ENCODE measurements at places on chromosomes 6 and 20.

- DNase-seq = no peak
Measured at GRCh38 chr6:79077715-79078074, 359 bp downstream of the PHIP start.

DNA sequence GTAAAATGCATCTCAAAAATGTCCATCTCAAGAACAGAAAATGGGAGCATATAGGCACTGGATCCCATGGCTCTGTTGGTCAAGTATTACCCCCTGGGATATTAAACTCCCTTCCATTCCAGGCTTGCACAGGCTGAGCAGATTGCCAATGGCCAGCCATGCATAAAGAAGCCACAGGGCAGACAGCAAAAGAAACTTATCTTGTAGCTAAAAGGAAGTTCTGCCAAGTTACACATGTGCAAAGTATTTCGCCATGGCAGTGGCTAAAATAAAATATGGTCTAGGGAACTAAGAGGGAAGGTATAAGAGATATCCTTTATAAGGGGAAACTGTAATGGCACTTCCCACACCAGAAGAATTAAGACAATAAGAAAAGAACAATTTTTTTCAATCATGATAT lies 415.6 kb upstream of the BTBD3 start:
- no peak for DNase-seq

DNA sequence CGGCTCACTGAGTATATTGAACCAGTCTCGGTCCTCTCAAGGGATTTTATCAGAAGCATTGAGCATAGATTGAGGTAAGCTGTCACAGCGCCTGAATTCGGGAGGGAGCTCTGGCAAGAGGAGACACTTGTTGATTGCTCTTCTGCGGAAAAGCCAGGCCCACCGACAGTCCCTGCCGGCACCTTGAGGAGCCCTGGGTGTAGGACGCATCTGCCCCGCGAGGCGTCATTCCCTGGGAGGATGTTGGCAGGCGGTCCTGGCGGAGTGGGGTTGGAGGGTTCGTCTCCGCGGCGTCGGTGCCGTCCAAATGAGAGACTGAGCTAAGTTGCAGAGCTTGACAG lies 843 bp downstream of the FBXO9 start:
- no peak for DNase-seq

GRCh38 chr20:29763821-29764511 lies 1493.5 kb upstream of the DEFB115 start:
- no peak for DNase-seq

- DNase-seq = no peak
Measured at GRCh38 chr6:7725412-7725811, 487 bp upstream of the BMP6 start.

- DNase-seq = no peak
Measured at GRCh38 chr20:6094063-6094462, 28.8 kb downstream of the FERMT1 start.

- no peak for DNase-seq
Measured at GRCh38 chr6:169457762-169458161, 204.1 kb upstream of the THBS2 start.

DNA sequence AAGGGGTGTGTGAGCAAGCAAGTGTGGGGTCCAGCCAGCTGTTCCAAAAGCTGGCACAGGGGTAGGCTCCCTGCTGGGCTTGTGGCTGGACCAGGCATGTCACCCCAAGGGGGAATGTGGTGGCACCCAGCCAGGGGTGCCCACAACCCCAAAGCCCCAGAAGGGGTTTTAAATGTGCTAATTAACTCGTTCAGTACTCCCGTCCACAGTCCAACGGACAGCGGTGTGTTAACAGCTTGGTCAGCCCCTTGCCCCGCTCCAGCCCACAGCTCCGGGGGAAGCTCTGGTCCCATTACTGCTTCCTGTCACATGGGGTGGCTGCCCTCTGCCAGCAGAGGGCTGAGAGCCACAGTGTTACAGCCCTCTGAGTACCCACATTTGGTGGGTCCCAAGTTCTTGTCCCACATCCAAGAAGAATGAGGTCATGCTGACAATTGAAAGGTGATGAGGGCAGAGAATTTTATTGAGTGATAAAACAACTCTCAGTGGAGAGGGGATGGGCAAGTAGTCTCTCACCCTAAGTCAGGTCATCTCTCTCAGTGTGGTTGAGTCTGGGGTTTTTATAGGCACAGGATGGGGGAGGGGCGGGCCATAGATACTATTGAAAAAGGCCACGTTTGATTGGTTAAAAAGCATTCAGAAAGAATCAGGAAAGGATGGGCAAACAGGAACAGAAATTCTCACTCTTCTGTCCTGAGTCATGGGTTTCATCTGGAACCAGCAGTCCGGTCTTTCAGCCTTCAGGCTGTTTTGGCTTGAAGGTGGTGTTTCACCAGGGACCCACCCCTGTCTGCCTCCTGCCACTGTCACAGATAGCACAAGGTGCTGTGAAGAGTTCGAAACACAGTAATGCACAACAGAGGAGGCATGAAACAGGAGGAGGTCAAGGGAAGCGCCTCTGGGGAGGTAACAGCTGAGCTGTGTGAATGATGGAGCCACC lies 238.5 kb downstream of the NFATC2 start:
- no peak for DNase-seq

- DNase-seq = no peak
Measured at GRCh38 chr6:6723361-6723760, 134.8 kb downstream of the LY86 start.

GRCh38 chr6:56416247-56416646 lies 168.9 kb upstream of the COL21A1 start:
- DNase-seq = no peak

DNA sequence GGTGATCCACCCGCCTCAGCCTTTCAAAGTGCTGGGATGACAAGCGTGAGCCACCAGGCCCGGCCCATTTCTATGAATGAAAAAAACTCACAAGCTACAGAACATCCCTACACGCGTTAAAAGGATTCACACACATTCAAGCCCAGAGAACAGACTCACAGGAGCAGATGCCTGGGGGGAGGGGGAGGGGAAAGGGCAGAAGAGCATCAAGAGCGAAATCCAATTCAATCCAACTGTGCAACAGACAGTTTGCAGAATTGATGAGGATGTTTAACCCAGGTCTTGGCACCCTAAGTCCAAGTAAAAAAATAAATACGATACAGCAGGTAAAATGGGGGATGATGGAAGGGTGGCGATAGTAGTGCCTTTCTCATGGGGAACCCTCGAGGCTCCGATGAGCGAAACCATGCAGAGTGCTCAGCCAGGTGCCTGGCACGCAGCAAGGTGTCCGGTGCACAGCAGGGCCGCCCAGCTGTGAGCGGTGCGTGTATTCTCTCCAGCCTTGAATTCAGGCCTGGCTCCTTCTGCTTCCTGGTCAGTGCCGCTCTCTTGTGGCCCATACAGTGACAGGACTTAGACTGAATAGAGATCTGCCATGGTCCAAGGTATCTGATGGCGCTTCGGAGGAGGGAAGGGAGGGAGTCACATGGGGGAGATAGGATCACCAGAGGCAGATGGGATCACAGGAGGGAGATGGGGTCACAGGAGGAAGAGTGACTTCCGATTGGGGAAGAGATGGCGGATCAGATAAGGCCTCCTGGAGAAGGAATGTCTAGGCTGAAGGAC lies 35.4 kb upstream of the ANGPT4 start:
- no peak for DNase-seq

GRCh38 chr6:14957355-14958059 lies 288.4 kb upstream of the JARID2 start:
- DNase-seq = no peak

- DNase-seq = no peak
Measured at GRCh38 chr6:152846825-152847224, 96.2 kb downstream of the VIP start.

DNA sequence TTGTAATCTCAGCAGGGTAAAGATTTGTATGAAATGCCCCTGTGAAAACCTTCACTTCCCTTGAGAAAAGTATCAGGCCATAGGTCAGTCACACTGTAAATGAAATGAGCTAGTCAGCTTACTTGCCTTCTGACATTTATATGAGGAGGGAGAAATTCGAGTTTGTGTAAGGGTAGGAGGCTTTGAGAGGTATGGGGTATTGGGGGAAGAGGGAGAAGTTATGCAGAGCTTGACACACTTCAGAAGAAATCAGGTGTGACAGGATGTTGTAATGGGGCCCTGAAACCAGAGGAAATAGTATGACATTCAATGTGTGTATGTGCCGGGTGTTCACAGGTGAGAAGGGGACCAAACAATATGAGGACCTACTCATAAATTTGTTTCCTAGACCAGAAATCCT lies 64.2 kb upstream of the CCN6 start:
- no peak for DNase-seq
